ENCODE measurements at places on chromosomes 12 and 14.
A peak's percentile ranks its signal among the peaks of the same experiment; 100 is the strongest.

DNA sequence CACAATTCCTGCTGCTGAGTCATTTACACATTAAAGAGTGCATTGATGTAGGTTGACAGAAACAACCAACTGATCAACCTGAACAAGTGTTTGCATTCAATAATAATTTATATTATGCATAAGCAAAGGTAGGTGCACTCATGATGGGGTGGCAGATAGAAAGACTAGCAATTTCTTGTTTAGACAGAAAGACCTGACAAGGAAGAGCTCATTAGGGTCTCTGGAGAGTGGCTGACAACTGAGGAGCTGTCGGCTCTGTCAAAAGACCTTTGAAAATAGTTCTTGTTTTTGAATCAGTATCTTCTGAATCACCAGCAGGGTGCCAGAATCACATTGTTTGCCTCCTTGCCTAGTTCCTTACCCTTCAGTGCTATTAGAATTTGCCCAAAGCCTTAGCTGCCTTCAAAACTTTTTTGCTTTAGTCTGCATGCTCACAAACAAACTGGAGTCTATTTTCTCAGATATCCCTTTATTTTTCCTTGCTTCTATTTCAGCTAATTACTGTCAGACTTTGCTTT, 234.7 kb downstream of the BTG1 start:
- DNase-seq = no peak

DNA sequence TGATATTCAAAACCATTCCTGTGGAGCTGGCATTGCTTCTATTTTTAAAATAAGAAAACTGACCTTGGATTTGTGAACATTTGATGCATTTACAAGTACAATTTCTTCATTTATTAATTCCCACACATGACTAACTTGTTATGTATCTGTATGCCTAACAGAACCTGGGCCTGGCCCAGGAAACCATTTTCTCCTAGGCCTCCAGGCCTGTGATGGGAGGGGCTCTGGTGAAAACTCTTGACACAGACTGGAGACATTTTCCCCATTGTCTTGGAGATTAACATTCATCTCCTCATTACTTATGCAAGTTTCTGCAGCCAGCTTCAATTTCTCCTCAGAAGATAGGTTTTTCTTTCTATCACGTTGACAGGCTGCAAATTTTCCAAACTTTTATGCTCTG, 42.0 kb downstream of the GLIPR1L2 start:
- DNase-seq = no peak

GRCh38 chr12:103645202-103645601, 58.1 kb downstream of the STAB2 start:
- peak; percentile 64 for DNase-seq

GRCh38 chr12:89863493-89863938, 154.9 kb upstream of the ATP2B1 start:
- DNase-seq = no peak

Data from fibroblast of skin of abdomen (primary cell).